Kidney (tissue), 22 donors: ENCODE measurements at places on chromosomes 16 and 17. TPM values are rescaled to one million over a fixed set of nuclear protein-coding genes. Genes with fewer than 3 reads are reported as not detected.

SPATA32 gene
- not detected for polyA plus RNA-seq

- DNase-seq: no peak
- H3K27me3 ChIP-seq: no peaks in the 10 kb centered on the region
- H3K4me1 ChIP-seq: no peaks in the 10 kb centered on the region
- H3K4me3 ChIP-seq: no peak overlapping the region
- H3K36me3 ChIP-seq: no peaks in the 10 kb centered on the region
- H3K27ac ChIP-seq: no peak overlapping the region
Measured at GRCh38 chr16:9061358-9061813, 30.1 kb upstream of the HAPSTR1 start.

DNA sequence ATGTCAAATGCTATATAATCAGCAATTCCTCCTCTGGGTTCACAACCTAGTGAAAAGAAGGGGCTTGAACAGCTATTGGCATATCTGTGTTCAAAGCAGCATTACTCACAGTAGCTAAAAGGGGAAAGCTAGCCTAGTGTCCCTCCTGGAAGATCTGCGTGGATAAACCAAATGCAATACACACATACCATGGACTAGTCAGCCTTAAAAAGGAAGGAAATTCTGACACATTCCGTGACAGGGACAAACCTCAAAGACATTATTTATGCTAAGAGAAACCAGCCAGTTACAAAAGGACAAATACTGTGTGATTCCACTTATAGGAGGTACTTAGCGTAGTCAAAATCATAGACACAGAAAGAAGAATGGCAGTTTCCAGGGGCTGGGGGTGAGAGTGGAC is 90.1 kb downstream of the XYLT1 start:
- no peaks in the 10 kb centered on the region for H3K27me3 ChIP-seq
- DNase-seq: no peak
- no peak overlapping the region for H3K4me3 ChIP-seq
- H3K27ac ChIP-seq: no peak overlapping the region

- no peaks in the 10 kb centered on the region for H3K36me3 ChIP-seq
- H3K4me3 ChIP-seq: no peak overlapping the region
- H3K4me1 ChIP-seq: peaks cover 6% of the 10 kb centered on the region
- no peak for DNase-seq
- H3K27ac ChIP-seq: no peak overlapping the region
- H3K27me3 ChIP-seq: no peaks in the 10 kb centered on the region
Measured at GRCh38 chr17:57582881-57583756, 162.0 kb downstream of the CCDC182 start.

NPIPB5 gene
- polyA plus RNA-seq: 11.9 TPM

DNA sequence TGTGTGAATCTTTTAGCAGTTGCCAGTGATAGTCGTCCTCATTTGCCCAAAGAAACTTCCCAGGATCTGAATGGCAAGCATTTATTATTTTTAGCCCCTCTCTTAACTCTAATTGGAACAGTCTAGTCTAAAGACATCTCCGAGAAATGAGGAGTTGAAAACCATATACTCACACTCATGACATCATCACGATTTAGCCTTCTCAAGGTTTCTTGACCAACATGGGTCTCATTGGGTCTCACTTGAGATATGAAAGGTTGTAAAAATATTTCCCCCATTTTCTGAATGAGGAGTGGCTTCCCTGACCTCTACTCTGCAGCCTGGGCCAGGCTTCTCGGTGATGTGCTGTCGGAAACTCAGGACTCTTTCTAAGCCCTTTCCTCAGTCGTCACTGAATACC is 37.1 kb upstream of the CACNG1 start:
- no peaks in the 10 kb centered on the region for H3K4me1 ChIP-seq
- H3K36me3 ChIP-seq: no peaks in the 10 kb centered on the region
- no peak for DNase-seq
- H3K27me3 ChIP-seq: no peaks in the 10 kb centered on the region
